ENCODE measurements at places on chromosomes 7 and 10.
A peak's percentile ranks its signal among the peaks of the same experiment; 100 is the strongest.

DNA sequence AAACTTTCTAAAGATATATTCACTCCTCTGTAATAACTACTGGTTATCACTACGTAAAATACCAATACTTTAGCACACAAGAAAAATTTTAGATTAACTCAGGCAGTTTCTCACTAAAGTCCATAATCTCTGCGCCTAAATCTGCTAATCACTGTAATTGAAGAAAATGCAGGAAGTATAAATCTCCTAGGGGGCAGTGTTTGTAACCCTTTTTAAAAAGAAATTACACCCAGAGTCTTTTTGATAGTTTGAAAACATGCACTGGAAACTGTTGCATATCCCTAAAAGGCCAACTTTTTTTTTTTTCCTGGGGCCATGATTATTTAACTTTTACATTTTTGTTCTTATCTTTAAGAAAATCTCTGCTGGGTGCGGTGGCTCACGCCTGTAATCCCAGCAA lies 209.6 kb downstream of the KIAA1217 start:
- no peak for DNase-seq

DNA sequence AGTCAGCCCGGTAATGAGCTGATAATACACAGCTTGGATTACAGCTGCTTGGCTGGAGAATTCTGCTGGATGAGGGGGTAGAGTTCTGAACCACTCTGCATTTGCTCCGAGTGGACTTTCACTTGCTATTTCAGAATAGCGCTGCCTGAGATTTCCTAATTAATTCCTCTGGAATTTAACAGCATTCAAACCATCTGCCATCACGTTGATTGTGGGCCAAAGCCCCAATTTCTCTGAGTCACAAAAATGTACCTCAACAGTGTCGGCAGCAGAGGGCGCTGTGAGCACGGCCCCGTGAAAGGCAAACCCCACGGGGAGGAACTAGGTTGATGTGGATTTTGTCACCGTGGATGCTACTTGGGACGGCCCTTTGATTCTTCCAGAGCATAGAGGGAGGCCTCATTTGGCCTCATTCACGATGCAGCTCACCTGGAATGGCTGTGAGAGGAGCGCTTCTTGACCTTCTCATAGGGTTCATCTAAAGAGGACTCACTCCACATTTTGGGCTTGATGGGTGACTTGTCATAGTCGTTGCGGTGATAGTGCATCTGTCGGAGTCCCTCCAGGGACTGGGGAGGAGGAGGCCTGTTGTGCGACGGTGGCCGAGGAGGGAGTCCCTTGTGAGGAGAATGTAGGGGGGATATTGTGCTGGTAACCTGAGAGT lies 73.3 kb downstream of the PRPF18 start:
- peak; percentile 62 for DNase-seq

- no peak for DNase-seq
These were observed 54.7 kb upstream of the GTF2IRD1 start for GRCh38 chr7:74399006-74399405.

- no peak for DNase-seq
These were observed 85.1 kb downstream of the MGMT start for GRCh38 chr10:129552119-129552518.

GRCh38 chr10:69407621-69408301 lies 9.0 kb downstream of the TACR2 start:
- peak; percentile 28 for DNase-seq

- DNase-seq, result no peak
These were observed 1046.2 kb downstream of the XPNPEP1 start for GRCh38 chr10:108877095-108877561.

GRCh38 chr10:72088889-72089575 lies 681 bp upstream of the SPOCK2 start:
- DNase-seq, result peak; percentile 78

- no peak for DNase-seq
These were observed 54.6 kb downstream of the TMEM26 start for GRCh38 chr10:61398366-61399129.

DNA sequence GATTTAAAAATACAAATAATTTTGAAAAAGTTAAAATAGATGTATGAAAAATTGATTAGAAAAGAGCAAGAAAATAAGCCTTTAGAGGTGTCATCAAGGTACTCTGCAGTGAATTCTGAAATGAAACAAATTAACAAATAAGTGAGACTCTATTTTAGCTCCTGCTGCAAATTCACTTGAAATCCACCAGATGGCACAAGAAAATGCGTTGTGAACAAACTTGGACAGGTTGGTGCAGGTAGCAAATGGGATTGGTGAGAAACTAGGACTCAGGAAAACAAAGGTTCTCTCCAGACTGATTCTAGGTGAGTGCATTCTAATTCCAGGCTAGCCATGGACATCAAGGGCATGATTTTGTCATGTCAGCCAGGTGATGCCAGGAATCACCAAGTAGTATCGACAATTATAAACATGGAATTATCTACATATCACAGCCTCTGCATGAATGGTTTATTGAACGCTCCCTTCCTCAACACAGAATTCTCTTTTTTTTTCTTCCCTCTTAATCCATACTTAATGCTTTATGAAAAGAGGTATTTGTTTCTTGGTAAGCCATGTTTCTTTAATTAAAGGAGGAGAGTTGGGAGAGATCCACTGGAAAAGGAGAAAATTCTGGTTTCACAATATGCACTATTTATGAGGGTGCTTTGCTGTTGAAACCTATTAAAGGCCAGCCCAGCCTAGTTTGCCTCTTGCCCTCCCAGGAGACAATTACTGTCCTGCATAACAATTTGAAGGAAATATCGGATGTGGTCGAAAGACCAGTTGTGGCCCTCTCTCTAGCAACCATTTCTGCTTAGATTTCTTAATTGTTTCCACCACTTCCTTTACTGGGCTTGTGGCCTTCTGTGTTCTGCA lies 118.1 kb downstream of the ZNF365 start:
- DNase-seq, result peak; percentile 35

GRCh38 chr7:80591654-80592053 lies 46.8 kb upstream of the CD36 start:
- no peak for DNase-seq

- no peak for DNase-seq
These were observed 68.5 kb upstream of the BMPER start for GRCh38 chr7:33836797-33837355.

- DNase-seq, result no peak
These were observed 27.5 kb upstream of the SLC29A3 start for GRCh38 chr10:71291528-71291900.

GRCh38 chr7:45704683-45705016 lies 130.5 kb downstream of the ADCY1 start:
- DNase-seq, result no peak

- no peak for DNase-seq
These were observed 88.5 kb downstream of the PAXIP1 start for GRCh38 chr7:154914308-154914995.

GRCh38 chr7:120064565-120064964 lies 208.4 kb upstream of the KCND2 start:
- DNase-seq, result no peak

DNA sequence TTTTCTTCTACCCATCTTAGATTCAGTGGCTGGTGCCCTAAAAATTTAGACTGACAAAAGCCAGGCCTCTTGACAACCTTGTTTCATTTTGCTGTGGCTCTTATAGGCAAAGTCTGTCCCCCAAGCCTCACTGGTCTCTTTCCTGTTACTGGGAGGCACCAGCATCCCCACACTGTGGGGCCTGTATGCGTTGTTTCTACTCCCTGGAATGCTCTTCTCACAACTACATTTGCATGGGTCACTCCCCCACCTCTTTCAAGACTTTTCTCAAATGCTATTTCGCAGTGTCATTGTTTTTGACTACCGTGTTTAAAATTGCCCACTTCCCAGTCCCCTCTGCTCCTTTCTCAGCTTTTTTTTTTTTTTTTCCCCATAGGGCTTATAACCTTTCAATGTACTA lies 108.7 kb upstream of the DGKB start:
- no peak for DNase-seq
